ENCODE measurements at places on chromosomes 11 and 22.

DNA sequence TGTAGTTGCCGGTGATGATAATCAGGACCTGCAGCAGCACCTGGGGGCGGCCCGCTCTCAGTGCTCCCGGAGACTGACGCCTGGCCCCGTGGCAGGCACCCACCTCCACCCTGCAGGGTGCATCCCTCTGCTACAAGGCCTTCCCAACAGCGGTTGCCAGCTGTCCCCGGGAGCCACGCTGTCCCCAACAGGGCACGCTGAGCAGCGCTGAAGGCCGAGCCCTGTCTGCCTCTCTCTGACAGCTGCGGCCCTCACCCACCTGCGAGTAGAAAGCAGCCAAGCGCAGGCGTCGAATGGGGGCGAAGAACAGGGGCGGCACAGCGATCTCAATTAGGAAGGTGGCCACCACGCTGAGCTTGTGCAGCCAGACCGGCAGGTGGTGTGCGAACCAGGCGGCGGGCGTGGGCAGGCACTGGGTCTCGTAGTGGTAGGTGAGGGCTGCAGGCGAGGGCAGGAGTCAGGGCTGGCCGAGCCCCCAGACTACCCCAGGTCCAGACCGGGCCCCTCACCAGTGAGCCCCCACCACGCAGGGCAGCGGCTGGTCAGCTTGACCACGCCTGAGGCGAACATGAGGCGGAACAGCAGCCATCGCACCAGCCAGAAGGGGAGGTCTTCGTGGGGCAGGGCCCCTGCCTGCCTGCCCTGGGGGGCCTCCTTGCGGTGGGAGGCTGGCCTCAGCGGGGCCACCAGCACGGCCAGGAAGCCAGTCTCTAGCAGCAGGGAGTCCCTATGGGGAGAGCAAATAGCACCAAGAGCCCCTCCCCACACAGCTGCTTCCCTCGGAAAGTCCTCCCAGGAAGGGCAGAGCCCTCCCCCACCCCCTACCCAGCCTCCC, 1.5 kb downstream of the LMF2 start:
- no peak for DNase-seq

DNA sequence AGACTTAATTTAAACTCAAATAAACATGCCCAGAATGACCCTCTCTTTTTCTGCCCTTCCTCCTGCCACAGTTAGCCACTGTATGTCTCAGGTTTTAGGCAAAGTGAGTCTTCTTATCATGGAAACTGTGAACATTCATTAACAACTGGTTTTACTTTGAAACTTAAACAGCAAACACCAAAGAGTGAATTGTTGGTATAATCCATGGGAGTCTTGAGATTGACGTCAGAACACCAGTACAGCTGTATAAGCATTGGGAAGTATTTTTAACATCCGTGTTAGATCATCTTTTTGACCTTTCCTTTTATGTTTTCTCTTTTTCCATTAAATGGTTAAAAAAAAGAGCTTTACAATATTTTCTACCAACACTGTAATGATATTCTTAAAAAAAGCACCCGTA, 38.9 kb downstream of the ARHGEF12 start:
- DNase-seq: no peak

DNA sequence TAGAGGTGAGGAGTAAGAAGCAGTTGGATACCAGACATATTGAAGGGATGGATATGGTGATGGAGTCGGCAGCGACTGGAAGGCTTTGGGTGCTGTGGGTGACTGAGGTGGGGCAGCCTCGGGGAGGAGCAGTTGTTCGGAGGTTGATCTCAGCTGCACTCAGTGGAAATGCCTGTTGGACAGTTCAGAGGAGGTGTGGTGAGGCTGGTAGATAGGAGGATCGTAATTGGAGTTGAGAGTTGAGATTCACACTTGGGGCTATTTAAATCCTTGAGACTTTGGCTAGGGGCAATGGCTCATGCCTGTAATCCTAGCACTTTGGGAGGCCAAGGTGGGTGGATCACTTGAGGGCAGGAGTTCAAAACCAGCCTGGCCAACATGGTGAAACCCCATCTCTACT, 6.9 kb downstream of the OTUB1 start:
- no peak for DNase-seq

- no peak for DNase-seq
Observed at GRCh38 chr11:120316880-120317688, 8.0 kb upstream of the TLCD5 start.

DNA sequence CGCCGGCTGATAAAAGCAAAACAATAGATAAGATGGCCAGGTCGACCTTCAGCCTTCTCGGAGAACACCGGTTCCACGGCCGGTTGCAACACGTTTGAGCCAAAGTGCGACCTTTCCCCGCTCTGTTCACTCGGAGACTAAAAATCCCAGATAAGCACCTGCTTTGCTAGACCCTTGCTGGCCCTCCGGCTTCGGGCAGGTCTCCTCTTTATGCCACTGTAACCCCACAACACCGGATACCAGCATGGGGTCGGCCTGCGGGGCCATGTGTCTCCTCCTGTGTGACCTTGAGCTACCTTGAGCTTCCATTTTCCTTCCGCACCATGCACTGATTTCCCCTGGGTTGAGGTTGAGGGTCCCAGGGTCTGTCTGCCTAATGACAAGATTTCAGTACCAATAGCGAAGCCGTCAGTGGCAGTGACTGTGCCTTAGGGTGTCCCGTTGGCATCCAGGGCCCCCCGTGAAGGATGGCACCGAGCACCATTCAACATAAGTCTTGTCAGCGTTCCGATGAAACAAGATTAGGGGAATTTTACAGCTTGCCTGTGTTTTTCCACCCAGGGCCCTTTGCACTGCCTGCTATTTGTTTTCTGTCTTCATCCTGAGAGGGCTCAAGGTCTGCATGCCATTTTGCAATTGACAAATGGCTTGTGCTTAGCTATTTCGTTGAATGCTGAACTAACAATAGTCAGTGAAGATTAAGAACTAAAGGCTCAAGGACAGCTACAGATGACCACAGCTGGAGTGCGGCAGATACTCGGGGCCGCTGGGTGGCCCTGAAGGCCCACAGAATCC, 118.6 kb downstream of the KCNQ1 start:
- DNase-seq: no peak

DNA sequence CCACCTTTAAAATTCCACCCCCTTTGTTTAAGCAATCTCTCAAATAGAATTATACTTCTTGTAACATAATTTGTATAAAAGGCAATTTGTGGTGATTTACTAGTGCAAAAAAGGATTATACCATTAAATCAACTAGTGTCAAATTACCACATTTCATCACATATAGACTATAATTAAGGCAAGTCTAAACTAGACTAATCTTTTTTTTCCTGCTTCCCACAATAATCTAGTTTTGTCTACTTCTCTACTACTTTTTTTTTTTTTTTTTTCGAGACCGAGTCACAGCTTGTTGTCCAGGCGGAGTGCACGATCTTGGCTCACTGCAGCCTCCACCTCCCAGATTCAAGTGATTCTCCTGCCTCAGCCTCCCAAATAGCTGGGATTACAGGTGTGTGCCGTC, 36.1 kb upstream of the FZD4 start:
- no peak for DNase-seq

DNA sequence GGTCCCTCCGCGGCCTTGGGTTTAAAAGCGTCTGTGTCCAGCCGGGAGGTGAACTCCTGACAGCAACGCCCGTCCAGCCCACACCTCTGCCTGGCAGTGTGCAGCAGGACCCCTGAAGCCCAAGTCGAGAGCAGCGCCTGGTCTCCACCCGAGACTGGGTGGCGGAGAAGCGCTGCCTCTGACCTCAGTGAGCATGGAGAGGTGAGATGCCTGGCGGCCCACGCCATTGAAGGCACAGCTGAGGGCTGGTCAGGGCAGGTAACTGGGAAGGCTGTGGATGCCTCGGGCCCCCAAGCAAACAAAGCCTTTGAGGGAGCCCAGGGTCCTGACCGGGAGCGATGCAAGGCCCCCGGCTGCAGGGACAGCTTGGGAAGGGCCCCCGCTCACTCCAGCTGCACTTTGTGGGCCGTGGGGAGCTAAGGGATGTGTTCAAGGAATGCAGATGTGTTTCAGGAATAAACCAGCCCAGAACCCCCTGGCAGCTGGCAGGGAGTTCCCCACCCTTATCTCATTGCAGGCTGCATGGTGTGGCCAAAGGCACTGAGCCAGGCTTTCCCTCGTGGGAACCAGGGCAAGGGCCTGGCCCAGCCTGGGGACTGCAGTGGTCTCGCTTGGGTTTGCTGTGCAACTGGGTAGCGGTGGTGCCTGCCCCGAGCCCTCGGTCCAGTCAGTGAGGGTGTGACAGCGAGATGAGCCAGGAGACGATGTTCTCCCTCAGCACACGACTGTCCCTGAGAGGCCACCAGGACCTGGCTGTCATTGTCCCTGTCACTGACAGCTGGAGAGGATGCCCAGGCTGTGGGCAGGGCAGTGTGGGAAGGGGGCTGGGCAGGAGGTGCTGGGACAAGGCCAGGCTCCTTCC, 92.5 kb downstream of the WNT7B start:
- no peak for DNase-seq

DNA sequence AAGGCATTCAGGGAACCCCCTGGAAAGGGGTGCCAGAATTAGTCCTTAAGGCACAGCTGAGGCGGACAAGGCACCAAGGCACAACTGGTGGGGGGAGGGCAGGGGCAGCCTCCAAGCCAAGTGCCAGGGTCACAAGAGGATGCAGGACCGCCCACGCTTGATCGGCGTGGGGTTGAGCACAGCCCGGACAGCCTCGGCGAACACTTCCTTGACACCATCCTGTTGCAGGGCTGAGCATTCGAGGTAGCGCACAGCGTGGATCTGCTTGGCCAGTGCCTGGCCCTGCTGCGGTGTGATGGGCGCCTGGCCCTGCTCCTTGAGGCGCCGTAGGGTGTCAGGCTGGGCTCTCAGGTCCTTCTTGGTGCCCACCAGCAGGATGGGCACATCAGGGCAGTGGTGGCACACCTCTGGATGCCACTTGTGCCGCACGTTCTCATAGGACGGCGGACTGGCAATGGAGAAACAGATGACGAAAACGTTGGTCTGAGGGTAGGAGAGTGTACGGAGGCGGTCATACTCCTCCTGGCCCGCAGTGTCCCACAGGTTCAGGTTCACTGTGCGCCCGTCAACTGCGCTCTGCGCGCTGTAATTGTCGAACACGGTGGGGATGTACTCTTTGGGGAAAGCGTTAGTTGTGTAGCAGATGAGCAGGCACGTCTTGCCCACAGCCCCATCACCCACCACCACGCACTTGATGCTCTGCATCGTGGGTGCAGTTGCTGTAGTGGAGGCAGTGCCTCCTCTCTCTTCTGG, 13.1 kb downstream of the RHOG start:
- DNase-seq: no peak

DNA sequence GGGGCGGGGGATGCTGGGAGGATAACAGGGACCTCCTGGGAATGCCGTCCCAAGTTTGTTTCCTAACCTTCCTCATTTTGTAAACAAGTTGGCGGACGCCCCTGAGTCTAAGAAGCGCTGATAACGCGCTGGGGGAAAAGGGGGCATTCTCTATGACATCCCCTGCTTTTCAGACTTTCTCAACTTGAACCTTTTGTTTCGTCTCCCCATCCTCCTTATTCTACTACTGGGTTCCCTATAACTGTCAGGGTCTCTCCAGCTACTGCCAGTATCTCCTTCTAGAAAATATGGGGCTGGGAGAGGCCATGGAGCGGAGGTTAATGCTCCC, 654 bp downstream of the TMEM86A start:
- DNase-seq: no peak

DNA sequence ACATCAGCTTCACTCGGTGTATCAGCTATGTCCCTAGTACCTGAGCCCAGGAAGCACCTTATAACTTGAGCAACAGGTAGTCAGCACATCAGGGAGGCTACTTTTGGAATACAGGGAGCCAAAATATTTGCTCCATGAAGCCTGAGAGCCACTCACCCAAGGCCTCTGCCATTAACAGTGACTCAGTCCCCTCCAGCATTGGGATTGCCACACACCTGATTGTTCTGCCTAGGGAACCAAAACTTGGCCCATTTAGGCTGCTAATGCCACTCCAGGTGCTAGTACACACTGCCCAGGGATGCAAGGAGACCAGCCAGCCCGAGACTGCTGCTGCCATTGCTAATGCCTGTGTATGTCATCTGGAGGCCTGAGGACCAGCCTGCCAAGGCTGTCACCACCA, 773.6 kb upstream of the TENM4 start:
- no peak for DNase-seq

GRCh38 chr22:36948273-36949225, 35.1 kb downstream of the CSF2RB start:
- no peak for DNase-seq

GRCh38 chr11:2913019-2913431, 16.2 kb downstream of the PHLDA2 start:
- DNase-seq: no peak

DNA sequence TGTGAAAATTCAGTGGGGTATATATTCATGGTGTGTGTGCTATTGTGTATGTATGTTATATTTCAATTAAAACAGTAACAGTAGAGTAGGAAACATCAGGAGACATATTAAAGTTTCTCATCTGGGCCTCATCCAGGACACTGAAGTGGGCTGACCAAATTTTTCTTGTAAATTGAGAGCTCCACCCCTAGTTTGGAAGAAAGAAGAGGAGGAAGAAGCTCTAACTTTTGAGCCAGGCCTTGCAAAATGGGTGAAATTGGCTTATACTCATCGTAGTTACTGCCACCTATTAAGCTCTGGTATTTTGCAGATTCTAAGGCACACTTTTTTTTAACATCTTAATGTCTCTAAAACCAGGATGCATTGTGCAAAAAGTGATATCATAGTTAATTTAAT, 33.7 kb downstream of the TSPAN18 start:
- DNase-seq: no peak

DNA sequence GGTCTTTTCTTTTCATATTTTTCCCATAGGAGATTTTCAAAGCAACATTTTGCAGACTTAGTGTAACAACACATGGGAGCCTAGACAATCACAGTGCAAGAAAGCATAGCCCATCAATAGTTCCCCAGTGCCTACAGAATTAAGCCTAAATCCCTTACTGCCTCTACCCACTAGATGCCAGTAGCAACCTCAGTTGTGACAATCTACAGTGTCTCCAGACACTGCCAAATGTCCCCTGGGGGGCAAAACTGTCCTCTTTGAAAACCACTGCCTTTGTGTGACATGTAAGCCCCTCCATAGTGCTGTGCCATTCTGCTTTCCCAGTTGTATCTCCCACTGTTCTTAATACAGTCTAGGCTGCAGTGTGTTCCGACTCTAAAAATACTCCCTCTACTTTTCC, 1329.0 kb downstream of the LRRC4C start:
- DNase-seq: no peak

DNA sequence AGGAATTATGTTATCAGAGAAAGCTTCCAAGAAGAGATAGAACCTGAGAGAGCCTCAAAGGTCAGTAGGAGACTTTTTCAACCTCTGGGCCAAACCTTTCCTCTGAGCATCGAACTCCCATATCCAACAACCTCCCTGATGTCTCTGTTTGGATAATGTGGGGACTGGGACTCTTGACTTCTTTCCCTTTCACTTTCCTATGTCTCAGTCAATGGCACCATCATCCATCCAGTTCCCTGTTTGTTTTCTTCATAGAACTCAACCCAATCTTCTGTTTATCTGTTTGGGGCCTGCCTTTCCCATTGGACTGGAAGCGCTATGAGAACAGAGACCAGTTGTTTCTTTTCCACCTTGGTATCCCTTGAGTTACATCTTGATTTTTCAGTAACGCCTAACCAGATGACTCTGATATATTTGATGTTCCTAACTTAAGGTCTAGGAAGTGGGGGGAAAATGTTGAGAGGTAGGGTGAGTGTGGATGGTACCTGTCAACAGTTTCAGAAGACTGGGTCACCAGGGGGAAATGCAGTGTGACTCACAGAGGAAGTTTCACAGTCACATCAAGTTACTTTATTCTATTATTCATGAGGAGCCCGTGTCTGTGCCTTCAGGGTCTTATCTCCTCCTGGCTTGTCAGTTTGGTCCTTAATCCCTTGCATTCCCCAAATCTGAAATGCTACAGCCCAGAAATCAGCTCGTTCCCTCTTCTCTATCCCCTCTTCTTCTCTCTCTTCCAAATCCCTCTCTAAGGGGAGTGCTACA, 4.5 kb upstream of the KCNE3 start:
- DNase-seq: no peak
